ENCODE measurements at places on chromosomes 4 and X.

GRCh38 chrX:49231333-49232000 is 1.7 kb downstream of the CACNA1F start:
- DNase-seq: no peak

DNA sequence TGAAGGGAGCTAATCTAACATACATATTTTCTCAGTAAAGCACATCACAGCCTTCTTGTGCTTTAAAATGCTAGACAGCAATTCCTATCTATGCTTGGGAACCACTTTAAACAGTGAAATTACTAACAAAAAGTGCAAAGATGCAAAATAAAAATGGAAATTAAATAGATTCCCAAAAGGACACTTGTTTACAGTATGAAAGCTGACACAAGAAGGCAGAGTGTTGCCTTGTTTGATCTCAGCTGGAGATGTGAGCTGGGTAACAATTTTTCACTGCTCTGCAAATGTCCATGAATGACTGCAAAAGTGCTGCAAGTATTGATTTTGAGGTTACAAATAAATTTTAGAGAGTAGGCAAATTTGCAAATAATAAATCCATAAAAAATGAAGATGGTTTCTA is 22.3 kb downstream of the GRIA2 start:
- no peak for DNase-seq

GRCh38 chr4:98994474-98995182 is 893 bp upstream of the METAP1 start:
- DNase-seq: no peak

DNA sequence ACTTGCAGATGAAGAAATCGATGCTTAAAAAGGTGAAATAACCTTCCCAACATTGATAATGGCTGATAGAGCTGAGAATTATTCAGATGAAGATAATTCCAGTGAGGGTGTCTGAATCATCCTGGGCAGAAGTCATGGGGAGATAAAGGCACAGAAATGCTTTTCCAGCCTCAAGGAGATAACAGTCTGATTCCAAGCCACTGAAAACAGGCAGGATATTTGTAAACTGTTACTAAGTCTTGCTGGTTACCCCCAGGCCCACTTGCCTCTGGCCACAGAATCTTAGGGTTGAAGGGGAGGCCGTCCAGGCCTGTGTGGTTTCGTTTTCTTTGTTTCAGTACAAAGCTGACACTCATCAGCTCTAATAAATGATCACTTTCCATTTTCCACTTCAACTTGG is 158.5 kb downstream of the SH3KBP1 start:
- no peak for DNase-seq

DNA sequence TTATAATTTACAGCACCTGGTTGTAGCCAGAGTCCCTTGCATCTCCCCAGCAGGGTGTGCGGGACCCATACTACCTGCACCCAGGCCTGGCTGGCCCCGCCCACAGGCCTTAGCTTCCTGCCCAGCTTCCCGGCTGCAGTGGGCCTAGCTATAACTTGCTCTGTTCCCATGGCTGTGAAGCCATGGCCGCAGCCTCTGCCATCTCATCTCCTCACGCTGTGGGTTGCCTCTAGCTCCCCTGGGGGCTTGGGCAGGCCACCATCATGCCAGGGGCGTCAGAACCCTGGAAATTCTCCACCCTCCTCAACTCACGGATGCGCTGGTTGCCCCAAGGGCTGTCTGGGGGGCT is 26.1 kb upstream of the SORBS2 start:
- no peak for DNase-seq

All from CD8-positive, alpha-beta memory T cell (primary cell).